H1 (cell line): ENCODE measurements at places on chromosomes 1 and 21. TPM values are rescaled to one million over a fixed set of nuclear protein-coding genes. Genes with fewer than 3 reads are reported as not detected.

The KRTAP7-1 gene
- polyA plus RNA-seq: not detected in 2 replicates

The CDK11A gene
- polyA plus RNA-seq: 15.0 and 38.8 TPM in 2 replicates

The LAD1 gene
- polyA plus RNA-seq: 9.3 and 12.4 TPM in 2 replicates

The HAO2 gene
- polyA plus RNA-seq: 0.08 TPM in 1 of 2 replicates, not detected in the other

The RSBN1 gene
- polyA plus RNA-seq: 3.9 and 4.2 TPM in 2 replicates

The SUSD4 gene
- polyA plus RNA-seq: 5.2 and 6.6 TPM in 2 replicates

The AKT3 gene
- 4.2 and 6.0 TPM in 2 replicates for polyA plus RNA-seq

The GPR37L1 gene
- 0.23 and 0.25 TPM in 2 replicates for polyA plus RNA-seq

The HRNR gene
- not detected in 2 replicates for polyA plus RNA-seq

The BMP8A gene
- 0.38 and 0.41 TPM in 2 replicates for polyA plus RNA-seq

The IGFN1 gene
- not detected in 2 replicates for polyA plus RNA-seq

The ZNF362 gene
- polyA plus RNA-seq: 24.2 and 40.4 TPM in 2 replicates

The OSCP1 gene
- 3.2 and 3.3 TPM in 2 replicates for polyA plus RNA-seq

The ZNF692 gene
- 52.3 and 55.8 TPM in 2 replicates for polyA plus RNA-seq

The MYOG gene
- polyA plus RNA-seq: not detected in 2 replicates

The DAP3 gene
- polyA plus RNA-seq: 66.3 and 71.4 TPM in 2 replicates

The KCNE1 gene
- 0.08 and 0.63 TPM in 2 replicates for polyA plus RNA-seq

The SIPA1L2 gene
- 7.7 and 11.5 TPM in 2 replicates for polyA plus RNA-seq

The FCRLB gene
- polyA plus RNA-seq: 0.13 and 0.14 TPM in 2 replicates

The ELF3 gene
- 25.0 and 32.0 TPM in 2 replicates for polyA plus RNA-seq

The DPH2 gene
- polyA plus RNA-seq: 92.1 and 163 TPM in 2 replicates

The ATP8B2 gene
- 70.1 and 98.5 TPM in 2 replicates for polyA plus RNA-seq

The SSU72 gene
- 110 and 116 TPM in 2 replicates for polyA plus RNA-seq

The OR2M5 gene
- polyA plus RNA-seq: not detected in 2 replicates

The KIF26B gene
- polyA plus RNA-seq: 0.06 and 0.11 TPM in 2 replicates

The STYXL2 gene
- polyA plus RNA-seq: 0.09 and 0.14 TPM in 2 replicates

The CCDC27 gene
- polyA plus RNA-seq: 0.15 and 0.17 TPM in 2 replicates

The MTFR1L gene
- polyA plus RNA-seq: 23.1 and 39.9 TPM in 2 replicates

The PDE9A gene
- 39.2 and 46.7 TPM in 2 replicates for polyA plus RNA-seq

The CFAP74 gene
- 0.09 and 0.22 TPM in 2 replicates for polyA plus RNA-seq

The COL24A1 gene
- polyA plus RNA-seq: 0.23 and 0.46 TPM in 2 replicates

The PLA2G2F gene
- not detected in 2 replicates for polyA plus RNA-seq

The DNAJC6 gene
- polyA plus RNA-seq: 1.6 and 2.3 TPM in 2 replicates

The RCAN1 gene
- polyA plus RNA-seq: 1.7 and 1.8 TPM in 2 replicates

The CYP4A11 gene
- 0.08 TPM in 1 of 2 replicates, not detected in the other for polyA plus RNA-seq

The OPTC gene
- polyA plus RNA-seq: 2.8 and 4.0 TPM in 2 replicates

The DCDC2B gene
- polyA plus RNA-seq: not detected in 2 replicates

The MPL gene
- 0.08 and 0.11 TPM in 2 replicates for polyA plus RNA-seq

The SPRR1B gene
- polyA plus RNA-seq: 0.16 and 0.23 TPM in 2 replicates

The ANGPTL3 gene
- polyA plus RNA-seq: not detected in 2 replicates

The ATP5PB gene
- polyA plus RNA-seq: 129 and 232 TPM in 2 replicates

The AVPR1B gene
- polyA plus RNA-seq: 0.29 and 0.44 TPM in 2 replicates

The CSF3R gene
- polyA plus RNA-seq: not detected in 2 replicates

The CD1B gene
- not detected in 2 replicates for polyA plus RNA-seq

The METTL25B gene
- 30.1 and 43.1 TPM in 2 replicates for polyA plus RNA-seq

The CEP170 gene
- 29.8 and 33.1 TPM in 2 replicates for polyA plus RNA-seq

The COL8A2 gene
- polyA plus RNA-seq: 2.1 and 2.4 TPM in 2 replicates

The SYCP1 gene
- polyA plus RNA-seq: 0.26 TPM in 1 of 2 replicates, not detected in the other

The GUCA2B gene
- not detected in 2 replicates for polyA plus RNA-seq

The RNASEL gene
- polyA plus RNA-seq: 0.27 and 0.39 TPM in 2 replicates

The PKP1 gene
- 0.21 and 0.66 TPM in 2 replicates for polyA plus RNA-seq

The EPHA2 gene
- polyA plus RNA-seq: 26.8 and 42.2 TPM in 2 replicates
